ENCODE measurements at places on chromosomes 2 and 18. TPM values are rescaled to one million over a fixed set of nuclear protein-coding genes. Genes with fewer than 3 reads are reported as not detected.

FBXO48 gene
- total RNA-seq, result 0.73 TPM

NT5DC4 gene
- not detected for total RNA-seq

SLC4A3 gene
- total RNA-seq, result 5.8 TPM

ALK gene
- 0.06 TPM for total RNA-seq

DBI gene
- total RNA-seq, result 142 TPM

RAB12 gene
- 45.4 TPM for total RNA-seq

CCDC85A gene
- total RNA-seq, result 0.19 TPM

SPEG gene
- total RNA-seq, result 20.6 TPM

DCDC2C gene
- total RNA-seq, result 0.33 TPM

POTEI gene
- total RNA-seq, result 0.33 TPM

LRRTM1 gene
- not detected for total RNA-seq

IRS1 gene
- total RNA-seq, result 22.8 TPM

TRIP12 gene
- 179 TPM for total RNA-seq

EMILIN2 gene
- total RNA-seq, result 2.5 TPM

SLC14A1 gene
- 44.9 TPM for total RNA-seq

DNAH6 gene
- 0.16 TPM for total RNA-seq

CYP27A1 gene
- not detected for total RNA-seq

PLCD4 gene
- 1.7 TPM for total RNA-seq

TRIM54 gene
- 0.13 TPM for total RNA-seq

LIMS3 gene
- total RNA-seq, result 6.4 TPM

CHRNG gene
- not detected for total RNA-seq

TANK gene
- 37.1 TPM for total RNA-seq

DSG4 gene
- total RNA-seq, result not detected

VIL1 gene
- total RNA-seq, result not detected

ABCG8 gene
- total RNA-seq, result not detected

GPR17 gene
- total RNA-seq, result not detected

CSRNP3 gene
- not detected for total RNA-seq

ABI2 gene
- 24.9 TPM for total RNA-seq

SERPINB12 gene
- total RNA-seq, result not detected

SLC38A11 gene
- total RNA-seq, result not detected

ALPP gene
- not detected for total RNA-seq

NT5C1B gene
- total RNA-seq, result not detected

RAB27B gene
- total RNA-seq, result 27.8 TPM

POMC gene
- not detected for total RNA-seq

AKAIN1 gene
- not detected for total RNA-seq

CTAGE1 gene
- not detected for total RNA-seq

TLX2 gene
- not detected for total RNA-seq

HDAC4 gene
- total RNA-seq, result 5.8 TPM

SOCS6 gene
- 24.1 TPM for total RNA-seq

SH2D6 gene
- total RNA-seq, result 0.26 TPM

NOP58 gene
- 115 TPM for total RNA-seq

ABHD1 gene
- total RNA-seq, result not detected

SULT1C4 gene
- not detected for total RNA-seq

MLPH gene
- not detected for total RNA-seq

C1QL2 gene
- 0.03 TPM for total RNA-seq

GTF2A1L gene
- total RNA-seq, result not detected

MC5R gene
- not detected for total RNA-seq

ANKRD30BL gene
- not detected for total RNA-seq

KLHL30 gene
- total RNA-seq, result not detected

MARCO gene
- total RNA-seq, result 0.32 TPM

CRYGD gene
- total RNA-seq, result not detected
